Myocyte (in vitro differentiated cells): ENCODE measurements at places on chromosomes 2 and 18.
A peak's percentile ranks its signal among the peaks of the same experiment; 100 is the strongest.

- DNase-seq = no peak
Measured at GRCh38 chr2:150850641-150851040, 363.2 kb upstream of the RND3 start.

GRCh38 chr2:205807758-205808157, 125.5 kb downstream of the NRP2 start:
- no peak for DNase-seq

GRCh38 chr2:9820020-9820973, 23.0 kb upstream of the TAF1B start:
- DNase-seq = peak; percentile 37

- DNase-seq = no peak
Measured at GRCh38 chr2:234955971-234956509, 4.2 kb downstream of the SH3BP4 start.
